ENCODE measurements at places on chromosomes 2 and 18.
A peak's percentile ranks its signal among the peaks of the same experiment; 100 is the strongest.

- no peak for DNase-seq
Observed at GRCh38 chr2:70553334-70553583, 367 bp downstream of the TGFA start.

DNA sequence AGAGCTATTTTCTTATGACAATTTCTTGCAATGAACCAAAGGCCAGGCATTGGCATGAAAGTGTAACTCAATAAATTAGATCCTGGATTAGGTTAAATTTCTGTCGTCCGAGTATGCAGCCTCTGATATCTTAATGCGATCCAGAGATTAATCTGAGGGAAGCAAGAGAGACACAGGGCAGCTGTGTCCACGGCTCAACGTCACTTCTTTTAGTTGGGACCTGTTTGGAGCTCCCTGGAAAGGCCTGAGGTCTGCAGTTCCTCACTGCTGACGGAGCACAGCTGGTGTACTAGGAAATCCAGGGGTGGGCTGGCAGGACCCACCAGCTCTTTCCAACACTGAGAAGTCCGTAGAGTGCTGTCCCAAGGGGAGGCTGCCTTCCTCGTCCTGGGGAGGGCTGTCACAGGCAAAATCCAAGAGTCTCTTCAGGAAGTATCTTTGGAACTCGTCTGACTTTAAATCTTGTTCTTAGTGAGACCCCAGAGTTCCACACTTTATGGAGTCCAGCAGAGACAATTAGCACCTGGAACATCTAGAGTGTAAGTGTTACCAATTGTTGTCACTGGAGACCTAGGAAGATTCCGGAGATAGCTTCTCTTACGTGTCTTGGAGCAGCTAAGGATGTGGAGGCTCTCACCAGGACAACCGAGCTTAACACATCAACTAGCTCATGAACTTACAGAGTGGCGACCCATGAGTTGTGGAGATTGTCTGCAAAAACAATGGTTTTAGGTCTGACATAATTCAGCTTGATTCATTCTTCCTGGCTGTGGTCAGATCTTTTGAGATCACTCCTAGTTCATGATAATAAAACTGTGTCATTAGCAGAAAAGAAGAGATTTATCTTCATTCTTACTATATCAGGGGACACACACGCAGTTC, 173.7 kb downstream of the ACKR3 start:
- no peak for DNase-seq

DNA sequence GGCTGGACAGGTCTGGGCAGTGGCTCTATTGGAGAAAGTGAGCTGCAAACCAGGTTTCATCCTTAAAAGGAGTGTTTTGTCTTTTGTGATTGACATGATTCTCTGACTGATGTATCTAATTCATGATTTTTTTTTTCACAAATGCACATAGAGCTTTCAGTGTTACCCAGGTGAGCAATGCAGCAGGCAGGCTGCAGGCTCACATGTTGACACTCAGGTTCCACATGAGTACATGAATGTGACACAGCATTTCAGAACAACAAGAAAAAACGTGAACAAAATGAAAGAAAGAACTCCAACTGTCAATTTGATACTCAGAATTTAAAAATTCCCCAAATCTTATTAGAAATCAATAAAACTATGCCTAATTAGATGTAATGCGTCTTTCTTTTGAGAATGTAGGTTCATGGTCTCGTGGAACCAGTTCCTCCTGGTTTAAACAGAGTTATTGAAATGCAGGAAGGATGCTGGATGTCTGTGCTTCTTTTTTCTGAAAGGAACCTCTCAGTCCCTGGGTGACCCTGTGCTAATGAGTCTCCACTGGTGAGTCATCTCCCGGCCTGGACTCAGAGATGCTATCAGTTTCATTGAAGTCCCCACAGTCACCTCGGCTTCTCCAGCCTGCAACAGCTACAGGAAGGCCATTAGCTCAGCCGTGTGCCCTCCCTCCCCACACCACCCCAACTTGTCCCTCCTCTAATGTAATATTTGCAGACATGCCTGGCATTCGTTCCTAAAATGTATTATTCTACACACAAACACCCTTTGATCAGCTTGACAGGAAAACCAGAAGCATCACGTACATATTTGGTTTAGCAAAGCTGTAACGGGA, 430.4 kb downstream of the LPIN1 start:
- DNase-seq = peak; percentile 64

GRCh38 chr2:68464651-68465050, 2.4 kb downstream of the FBXO48 start:
- no peak for DNase-seq

DNA sequence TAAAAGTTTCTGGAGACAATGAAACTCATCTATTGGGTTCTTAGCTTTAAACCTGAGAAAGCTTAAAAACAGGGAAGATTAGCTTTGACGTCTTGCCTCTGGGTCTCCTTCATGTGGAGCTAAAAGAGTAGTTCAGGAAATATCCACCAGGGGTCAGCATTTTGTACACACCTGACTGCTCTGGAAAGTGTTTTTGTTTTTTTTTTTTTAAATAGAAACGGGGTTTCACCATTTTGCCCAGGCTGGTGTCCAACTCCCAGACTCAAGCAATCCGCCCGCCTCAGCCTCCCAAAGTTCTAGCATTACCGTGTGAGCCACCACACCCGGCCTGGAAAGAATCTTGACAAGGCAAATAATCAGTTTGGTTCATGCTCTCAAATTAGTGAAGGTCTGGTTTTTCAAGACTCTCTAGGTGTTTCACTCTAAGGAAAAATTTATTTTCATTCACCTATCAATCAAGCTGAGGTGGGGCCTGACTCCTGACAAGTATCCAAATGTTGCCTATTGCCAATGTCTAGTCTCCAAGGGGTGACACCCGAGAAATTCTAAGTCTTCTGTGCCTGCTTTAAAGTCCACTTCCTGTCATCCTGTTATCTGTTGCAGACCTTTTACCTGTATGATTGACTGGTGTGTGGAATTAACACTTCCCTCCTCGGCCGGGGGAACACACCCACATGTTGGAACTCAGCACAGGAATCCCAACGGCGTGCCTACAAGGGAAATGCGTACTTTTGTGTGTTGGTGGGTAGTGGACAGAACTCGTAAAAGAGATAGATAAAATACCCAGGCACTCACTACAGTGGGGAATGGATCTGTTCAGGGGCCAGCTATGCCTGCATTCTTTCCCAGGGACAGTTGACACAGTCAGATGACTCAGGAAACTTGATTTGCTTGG, 11.3 kb downstream of the IL1RN start:
- DNase-seq = peak; percentile 56

- no peak for DNase-seq
Observed at GRCh38 chr2:32768387-32769174, 140.7 kb downstream of the TTC27 start.

GRCh38 chr18:78082816-78083215, 833.2 kb downstream of the GALR1 start:
- no peak for DNase-seq

GRCh38 chr2:54012538-54013141, 41.8 kb upstream of the PSME4 start:
- DNase-seq = no peak
